B cell (primary cell): ENCODE measurements at places on chromosomes 6 and 20. TPM values are rescaled to one million over a fixed set of nuclear protein-coding genes. Genes with fewer than 3 reads are reported as not detected.

- no peak for DNase-seq
Observed at GRCh38 chr6:165223101-165223500, 86.3 kb downstream of the C6orf118 start.

DNA sequence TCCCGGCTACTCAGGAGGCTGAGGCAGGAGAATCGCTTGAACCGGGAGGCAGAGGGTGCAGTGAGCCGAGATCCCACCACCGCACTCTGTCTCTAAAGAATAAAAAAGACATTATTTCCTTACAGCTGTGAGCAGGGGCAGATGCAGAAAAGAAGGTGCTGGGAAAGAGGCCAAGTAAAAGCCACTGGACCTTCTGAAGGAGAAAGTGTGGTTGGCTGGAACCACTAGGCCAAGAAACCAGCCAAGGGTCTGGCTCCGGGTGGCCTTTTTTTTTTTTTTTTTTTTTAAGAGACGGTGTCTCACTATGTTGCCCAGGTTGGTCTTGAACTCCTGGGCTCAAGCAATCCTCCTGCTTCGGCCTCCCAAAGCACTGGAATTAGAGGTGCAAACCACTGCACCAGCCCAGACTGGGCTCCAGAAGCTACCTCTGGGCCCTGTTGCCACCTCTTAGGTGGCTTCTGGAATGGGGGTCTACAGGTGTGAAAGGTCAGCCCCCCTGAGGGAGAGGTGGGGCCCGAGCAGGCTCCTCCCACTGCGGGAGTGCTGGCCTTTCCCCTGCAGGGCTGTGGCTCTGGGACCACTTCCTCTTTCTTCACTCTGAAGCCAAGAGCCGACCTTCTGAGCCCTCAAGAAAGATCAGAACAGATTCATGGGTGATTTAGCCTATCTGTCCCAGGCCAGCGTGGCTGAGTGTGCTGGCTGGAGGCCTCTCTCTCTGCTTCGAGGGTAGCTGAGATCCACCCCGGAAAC is at the start of gene FGD2:
Gene FGD2, plus strand, starts transcription at position 595 of the 750 bp plus-strand sequence. CDS start 163 bp downstream, outside the sequence.
- DNase-seq, result peak; percentile 89

- DNase-seq, result no peak
Observed at GRCh38 chr6:45398075-45398813, 20.5 kb upstream of the SUPT3H start.

DNA sequence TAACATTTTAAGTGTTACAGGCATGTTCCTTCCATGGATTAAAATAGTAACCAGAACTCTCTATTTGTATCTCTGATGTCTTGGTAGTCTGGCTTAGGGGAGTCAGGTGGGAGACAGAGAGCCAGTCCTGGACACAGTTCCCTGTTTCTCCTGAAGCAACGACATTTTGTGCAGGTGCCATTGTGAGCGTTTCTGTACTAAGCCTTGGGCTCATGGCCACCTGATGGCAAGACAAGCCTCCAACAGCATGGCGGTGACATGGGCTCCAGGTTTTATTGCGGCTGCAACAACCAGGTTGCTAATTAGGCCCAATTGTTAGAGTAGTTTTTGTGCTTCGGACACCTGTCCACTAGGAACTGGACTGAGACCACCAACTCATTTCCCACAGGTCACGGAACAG is 105.3 kb downstream of the PRDM13 start:
- DNase-seq, result no peak

DNA sequence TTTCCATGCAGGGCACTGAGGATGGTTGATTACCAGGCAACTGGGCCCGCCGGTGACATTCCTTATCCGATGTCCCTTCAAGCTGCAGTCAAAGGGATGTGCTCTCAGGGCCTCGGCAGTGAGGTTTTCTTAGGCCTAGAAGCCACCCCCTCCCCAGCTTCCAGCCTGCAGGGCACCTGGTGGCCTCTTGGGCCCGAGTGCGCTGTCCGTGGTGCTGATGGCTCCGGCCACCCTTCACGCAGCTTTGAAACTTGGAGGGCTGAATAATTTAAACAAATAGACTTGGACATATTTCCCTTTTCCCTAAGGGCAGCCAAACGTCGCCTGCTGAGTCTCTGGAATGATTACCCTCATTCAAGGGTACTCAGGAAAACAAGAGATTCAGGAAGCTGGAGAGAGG is 8.9 kb upstream of the MLN start:
- DNase-seq, result peak; percentile 24

- DNase-seq, result no peak
Observed at GRCh38 chr6:136895901-136896300, 26.2 kb upstream of the SLC35D3 start.

DNA sequence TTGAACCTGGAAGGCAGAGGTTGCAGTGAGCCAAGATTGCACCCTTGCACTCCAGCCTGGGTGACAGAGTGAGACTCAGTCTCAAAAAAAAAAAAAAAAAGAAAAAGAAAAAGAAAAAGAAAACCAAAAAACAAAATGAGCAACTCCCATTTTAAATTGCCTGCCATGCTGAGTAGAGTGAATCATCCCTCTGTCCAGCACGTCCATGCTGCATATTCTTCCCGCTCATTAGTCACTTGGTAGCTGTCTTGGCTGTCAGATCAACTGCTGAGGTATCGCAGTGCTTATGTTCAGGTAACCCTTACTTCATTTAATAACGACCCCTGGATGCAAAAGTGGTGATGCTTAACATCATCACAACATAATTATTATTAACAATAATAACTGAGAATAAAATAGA is 72.6 kb upstream of the RNF24 start:
- no peak for DNase-seq

GRCh38 chr6:16760516-16761470 is at the start of gene ATXN1:
TSS of gene ATXN1 (minus strand) at chr6:16761460.
- DNase-seq, result no peak

GRCh38 chr6:167706313-167707109 is 120.2 kb upstream of the AFDN start:
- peak; percentile 52 for DNase-seq

GRCh38 chr6:151501511-151502136 is 7.8 kb downstream of the CCDC170 start:
- no peak for DNase-seq

DNA sequence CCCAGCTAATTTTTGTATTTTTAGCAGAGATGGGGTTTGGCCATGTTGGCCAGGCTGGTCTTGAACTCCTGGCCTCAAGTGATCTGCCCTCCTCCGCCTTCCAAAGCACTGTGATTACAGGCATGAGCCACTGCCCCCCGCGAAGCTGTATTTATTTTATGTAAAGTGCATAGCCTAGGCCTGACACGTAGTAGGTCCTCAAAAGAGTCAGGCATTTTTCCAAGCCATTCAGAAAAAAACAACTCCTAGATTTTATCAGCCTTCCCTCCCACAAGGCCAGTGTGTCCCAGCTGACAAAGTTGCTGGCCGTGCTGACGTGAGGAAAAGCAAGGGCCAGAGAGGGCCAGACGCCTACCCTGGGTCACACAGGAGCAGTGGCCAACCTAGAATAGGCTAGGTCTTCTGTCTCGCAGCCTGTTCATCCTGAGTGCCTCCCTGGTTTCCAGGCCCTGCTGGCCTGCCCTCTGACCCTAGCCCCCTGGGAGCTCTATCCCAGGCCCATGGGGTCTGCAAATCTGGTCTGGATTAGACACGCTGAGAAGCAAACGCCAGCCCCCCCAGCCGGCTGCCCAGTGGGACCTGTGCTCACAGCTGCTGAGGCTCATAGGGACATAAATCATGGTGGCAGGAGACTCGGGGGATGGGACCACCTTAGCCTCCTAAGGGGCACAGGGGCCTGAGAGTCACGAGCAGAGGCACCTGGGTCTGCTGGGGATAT is 11.8 kb downstream of the TCF15 start:
- no peak for DNase-seq

- DNase-seq, result no peak
Observed at GRCh38 chr6:132612449-132613108, 11.5 kb downstream of the TAAR2 start.

- no peak for DNase-seq
Observed at GRCh38 chr6:25640446-25640845, 11.6 kb upstream of the SCGN start.

DNA sequence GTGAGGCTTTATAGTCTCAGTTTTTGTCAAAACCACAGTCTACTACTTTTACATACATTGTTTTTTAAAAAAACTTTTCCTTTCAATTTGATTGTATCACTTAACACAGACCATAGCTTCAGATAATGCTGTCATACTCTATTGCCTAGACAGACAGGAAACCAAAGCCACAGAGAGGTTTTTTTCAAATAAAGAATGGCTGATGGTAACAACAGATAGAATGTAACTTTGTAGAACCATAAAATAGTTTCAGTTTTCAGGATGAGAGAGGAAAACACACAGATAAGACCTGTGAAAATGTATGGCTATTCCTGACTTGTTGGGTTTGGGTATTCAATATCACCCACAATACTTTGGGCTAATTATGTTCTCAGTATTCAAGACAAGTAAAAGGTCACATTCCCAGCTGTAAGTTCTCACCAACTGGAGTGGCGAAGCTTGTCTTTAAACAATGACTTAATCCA is 94.0 kb downstream of the ADGRG6 start:
- DNase-seq, result peak; percentile 9

GRCh38 chr6:165985806-165986299 is 181.8 kb downstream of the TBXT start:
- DNase-seq, result no peak

- DNase-seq, result no peak
Observed at GRCh38 chr20:14643146-14643545, 305.7 kb upstream of the FLRT3 start.

DNA sequence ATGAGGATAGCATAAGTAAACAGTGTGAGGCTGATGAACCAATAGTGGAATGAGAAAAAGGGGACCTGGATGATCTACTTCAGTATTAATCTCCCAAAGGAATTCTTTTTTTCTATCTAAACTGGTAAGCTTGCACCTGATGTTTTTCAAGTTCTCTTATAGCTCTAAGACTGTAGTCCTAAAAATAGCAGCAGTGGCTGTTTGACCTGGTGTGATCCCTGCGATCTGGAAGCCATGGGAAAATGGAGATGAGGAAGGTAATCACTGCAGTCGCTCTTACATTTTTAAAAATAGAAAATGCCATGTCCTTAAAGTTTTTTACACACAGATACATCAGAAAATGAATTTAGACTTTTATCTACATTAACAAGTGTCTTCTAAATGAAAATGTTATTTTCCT is 926.4 kb upstream of the SLC35B3 start:
- no peak for DNase-seq

- no peak for DNase-seq
Observed at GRCh38 chr6:2993755-2994317, 5.9 kb upstream of the NQO2 start.

- DNase-seq, result no peak
Observed at GRCh38 chr6:4973982-4974745, 29.7 kb downstream of the RPP40 start.

GRCh38 chr6:52161689-52162438 is 24.3 kb upstream of the IL17A start:
- no peak for DNase-seq

- no peak for DNase-seq
Observed at GRCh38 chr20:32439132-32439829, 81.2 kb downstream of the ASXL1 start.

- no peak for DNase-seq
Observed at GRCh38 chr6:45757443-45758130, 258.1 kb downstream of the CLIC5 start.

GRCh38 chr20:20425823-20426654 is 58.1 kb downstream of the INSM1 start:
- DNase-seq, result no peak

The SLC52A3 gene
- polyA plus RNA-seq, result not detected in 2 replicates

The DAAM2 gene
- polyA plus RNA-seq, result not detected in 2 replicates

The LZTS3 gene
- 2.3 and 12.7 TPM in 2 replicates for polyA plus RNA-seq

The ACTL10 gene
- polyA plus RNA-seq, result 0.74 and 1.2 TPM in 2 replicates

The PRR18 gene
- polyA plus RNA-seq, result 0.03 TPM in 1 of 2 replicates, not detected in the other

The ZSCAN31 gene
- polyA plus RNA-seq, result 1.9 and 3.1 TPM in 2 replicates

The WFDC10B gene
- 0.30 TPM in 1 of 2 replicates, not detected in the other for polyA plus RNA-seq

The THBD gene
- 0.62 and 0.78 TPM in 2 replicates for polyA plus RNA-seq

The IBTK gene
- polyA plus RNA-seq, result 4.4 and 8.0 TPM in 2 replicates

The L3MBTL3 gene
- polyA plus RNA-seq, result 23.3 and 28.0 TPM in 2 replicates

The GPRC6A gene
- polyA plus RNA-seq, result not detected in 2 replicates

The RCAN2 gene
- not detected in 2 replicates for polyA plus RNA-seq

The PLG gene
- polyA plus RNA-seq, result not detected in 2 replicates

The ZNF165 gene
- 3.5 and 9.2 TPM in 2 replicates for polyA plus RNA-seq
